ENCODE measurements at places on chromosomes 6 and 20.

- DNase-seq: no peak
These were observed 2.5 kb downstream of the ZSCAN26 start for GRCh38 chr6:28269492-28269891.

- no peak for DNase-seq
These were observed 8.5 kb downstream of the SYNGAP1 start for GRCh38 chr6:33428224-33428965.

DNA sequence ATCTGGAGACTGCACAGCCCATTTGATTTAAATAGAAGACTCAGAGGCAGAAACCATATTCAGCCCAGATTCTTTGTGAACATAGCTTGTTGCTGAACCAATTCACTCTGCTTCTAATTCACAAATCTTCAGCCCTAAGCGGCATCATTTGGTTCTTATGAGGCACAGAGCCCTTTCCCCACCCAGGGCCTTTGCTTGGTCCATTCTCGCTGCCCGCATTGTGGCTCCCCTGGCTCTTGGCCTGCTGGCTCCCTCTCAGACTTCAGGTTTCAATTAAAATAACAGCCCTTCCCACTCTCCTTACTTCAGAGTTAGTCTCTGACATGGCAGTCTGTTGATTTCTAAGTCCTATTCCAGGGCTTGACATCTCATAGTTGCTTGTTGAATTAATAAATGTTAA lies 9.4 kb upstream of the TMEM14A start:
- DNase-seq: no peak

GRCh38 chr20:63563225-63563935 lies 9.4 kb downstream of the FNDC11 start:
- DNase-seq: no peak

- no peak for DNase-seq
These were observed 36.7 kb upstream of the CHD6 start for GRCh38 chr20:41654884-41655283.

GRCh38 chr6:8785223-8785622 lies 349.9 kb upstream of the SLC35B3 start:
- no peak for DNase-seq

DNA sequence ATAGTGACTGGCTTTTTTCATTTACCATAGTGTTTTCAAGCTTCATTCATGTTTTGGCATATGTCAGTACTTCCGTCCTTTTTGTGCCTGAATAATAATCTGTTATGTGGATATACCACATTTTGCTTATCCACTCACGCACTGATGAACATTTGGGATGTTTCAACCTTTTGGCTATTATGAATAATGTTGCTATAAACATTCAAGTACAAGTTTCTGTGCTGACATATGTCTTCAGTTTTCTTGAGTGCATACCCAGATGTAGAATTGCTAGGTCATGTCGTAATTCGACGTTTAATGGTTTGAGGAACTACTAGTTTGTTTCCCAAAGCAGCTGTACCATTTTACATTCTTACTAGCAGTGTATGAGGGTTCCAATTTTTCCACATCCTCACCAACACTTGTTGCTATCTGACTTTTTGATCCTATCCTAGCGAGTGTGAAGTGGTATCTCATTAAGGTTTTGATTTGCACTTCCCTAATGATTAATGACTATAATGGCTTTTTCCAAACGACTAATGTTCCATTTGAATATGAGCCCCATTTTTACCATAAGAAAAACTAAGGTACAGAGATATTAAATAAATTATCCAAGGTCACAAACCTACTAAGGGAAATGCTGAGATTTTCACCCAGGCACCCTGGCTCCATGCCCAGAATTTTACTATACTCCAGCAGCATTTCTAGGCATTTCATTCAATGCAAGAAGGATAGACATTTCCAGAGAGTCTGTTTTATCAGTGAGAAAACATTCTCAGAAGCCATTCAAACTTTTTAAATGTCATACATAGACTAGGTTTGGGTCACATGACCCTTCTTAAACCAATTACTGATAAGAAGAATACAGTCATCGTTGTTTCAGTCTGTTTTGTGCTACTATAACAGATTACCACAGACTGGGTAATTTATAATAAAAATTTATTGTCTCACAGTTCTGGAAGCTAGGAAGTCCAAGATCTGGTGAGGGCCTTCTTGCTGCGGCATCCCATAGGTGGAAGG lies 71.1 kb upstream of the RUNX2 start:
- DNase-seq: no peak

DNA sequence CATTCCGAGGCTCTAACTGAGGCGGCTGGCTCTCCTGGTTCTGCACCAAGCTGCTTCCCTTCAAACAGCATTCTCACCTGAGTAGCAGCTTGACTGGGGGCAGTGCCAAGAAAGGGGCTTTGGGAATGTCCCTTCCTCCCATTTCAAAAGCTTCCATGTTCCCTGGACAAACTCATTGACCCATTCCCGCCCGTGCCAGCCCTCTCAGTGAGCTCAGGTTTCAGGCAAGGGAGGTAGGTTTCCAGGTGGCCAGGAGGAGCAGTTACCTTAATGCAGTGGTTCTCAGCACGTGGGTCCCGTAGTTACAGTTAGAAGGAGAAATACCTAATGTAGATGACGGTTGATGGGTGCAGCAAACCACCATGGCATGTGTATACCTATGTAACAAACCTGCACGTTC lies 135.2 kb downstream of the ELOVL4 start:
- DNase-seq: no peak

- no peak for DNase-seq
These were observed 102.9 kb upstream of the BMP2 start for GRCh38 chr20:6664574-6664973.

DNA sequence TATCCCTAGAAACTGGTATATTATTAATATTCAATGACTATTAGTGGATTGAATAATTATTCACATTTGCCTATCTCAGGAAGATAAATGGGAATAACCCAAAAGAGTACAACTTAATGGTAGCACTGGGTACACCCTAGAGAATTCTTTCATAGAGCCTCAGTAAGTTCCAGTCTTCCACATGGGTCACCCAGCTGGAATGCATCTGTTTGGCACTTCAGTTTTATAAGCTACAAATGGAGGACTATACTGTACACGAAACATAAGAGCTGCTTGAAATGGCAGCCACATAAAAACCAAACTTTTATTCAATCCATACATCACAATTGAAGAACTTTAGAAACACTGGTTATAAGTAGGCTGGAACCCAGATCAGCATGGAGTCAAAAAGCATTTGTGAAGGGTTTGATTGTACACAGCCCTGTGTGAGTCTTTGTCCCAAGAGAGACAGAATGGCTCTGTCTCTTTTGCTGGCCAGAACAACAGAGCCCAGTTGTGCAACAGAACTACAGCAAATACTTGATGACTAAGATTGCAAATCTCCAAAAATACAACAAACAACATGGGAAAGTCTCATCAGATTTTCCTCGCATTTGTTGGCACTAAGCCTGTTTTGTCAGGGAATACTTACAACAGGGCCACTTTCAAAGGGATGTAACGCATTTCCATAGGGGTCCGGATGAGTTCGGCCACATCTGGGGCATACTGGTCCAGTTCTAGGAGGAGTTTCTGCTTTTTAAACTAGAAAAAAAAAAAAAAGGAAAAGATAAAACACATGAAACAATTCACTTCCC lies 39.5 kb downstream of the PIGU start:
- peak; percentile 58 for DNase-seq

DNA sequence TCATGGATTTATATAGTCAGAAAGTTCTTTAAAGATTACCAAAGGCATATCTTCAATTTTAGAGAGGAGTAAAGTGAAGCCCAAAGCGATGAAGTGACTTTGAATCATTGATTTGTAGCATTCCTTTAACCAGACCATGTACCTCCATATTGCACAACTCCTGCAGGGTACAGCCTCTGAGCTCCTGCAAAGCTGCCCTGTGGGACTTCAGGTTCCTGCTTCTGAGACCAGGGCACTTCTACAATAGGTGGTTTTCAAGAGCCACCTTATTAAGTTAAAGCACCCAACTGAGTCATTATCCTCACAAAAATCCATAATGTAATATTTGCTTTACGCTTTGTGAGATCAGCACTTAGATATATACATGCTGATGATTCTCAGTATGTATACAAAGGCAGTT lies 270.7 kb upstream of the RGS17 start:
- no peak for DNase-seq

GRCh38 chr6:141735126-141735525 lies 397.6 kb upstream of the GJE1 start:
- DNase-seq: no peak

DNA sequence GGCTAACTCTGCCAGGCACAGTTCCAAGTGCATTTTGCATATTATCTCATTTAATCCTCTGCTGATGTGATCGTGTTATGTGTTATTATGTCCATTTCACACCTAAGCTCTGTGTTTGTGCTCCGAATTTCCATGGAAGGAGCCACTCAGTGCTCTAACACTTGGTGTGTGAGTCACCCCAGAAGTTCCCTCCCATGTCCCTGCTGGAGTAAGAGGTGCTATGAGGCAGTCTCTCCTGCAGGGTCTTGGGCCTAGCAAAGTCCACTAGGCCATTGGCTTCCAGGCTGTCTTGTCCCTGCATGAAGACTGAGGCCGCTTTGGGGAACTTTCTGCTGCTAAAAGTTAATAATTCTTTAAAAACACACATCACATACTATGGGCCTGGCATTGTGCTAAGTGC lies 405.9 kb upstream of the SULF2 start:
- DNase-seq: no peak

DNA sequence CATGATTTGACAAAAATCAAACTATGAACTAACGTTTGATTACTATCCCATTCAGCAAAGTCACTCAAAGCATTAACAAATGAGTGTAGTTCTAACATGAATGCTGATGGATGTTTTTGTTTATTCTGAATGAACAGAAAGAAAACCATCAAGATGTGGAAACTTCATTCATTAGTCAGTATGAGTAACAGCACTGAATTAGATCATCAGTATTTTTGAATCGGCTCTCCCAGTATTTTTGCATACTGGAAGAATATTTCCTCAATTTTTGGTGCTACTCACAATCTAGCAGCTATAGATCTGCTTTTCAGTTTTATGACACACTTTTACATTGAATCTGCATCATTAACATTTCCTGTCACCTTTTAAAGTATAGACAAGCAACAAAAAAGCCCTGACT lies 63.8 kb upstream of the CD83 start:
- DNase-seq: no peak

GRCh38 chr6:22892452-22892851 lies 323.1 kb downstream of the HDGFL1 start:
- no peak for DNase-seq

DNA sequence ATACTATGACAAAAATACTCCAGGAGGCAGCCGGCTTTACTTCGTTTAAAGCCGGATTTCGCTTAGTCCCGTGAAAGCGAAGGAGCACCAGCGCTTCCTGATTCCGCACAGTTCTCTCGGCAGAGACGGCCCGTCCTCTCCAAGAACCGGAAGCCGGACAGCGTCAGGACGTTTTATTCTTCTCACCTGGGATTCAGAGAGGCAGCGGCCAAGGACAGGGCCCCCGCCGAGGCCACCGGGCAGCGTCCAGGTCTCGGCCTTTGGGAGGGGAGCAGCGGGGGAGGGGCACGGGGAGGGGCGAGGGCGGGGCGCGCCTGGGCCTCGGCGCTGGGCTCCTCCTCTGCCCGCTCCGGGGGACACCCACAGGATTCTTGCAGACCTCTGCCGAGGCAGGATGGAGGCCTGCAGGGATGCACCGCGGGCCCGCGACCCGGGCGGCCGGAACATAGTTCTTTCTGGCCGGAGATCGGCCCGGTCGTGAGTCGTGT lies 2.8 kb upstream of the DIDO1 start:
- no peak for DNase-seq

DNA sequence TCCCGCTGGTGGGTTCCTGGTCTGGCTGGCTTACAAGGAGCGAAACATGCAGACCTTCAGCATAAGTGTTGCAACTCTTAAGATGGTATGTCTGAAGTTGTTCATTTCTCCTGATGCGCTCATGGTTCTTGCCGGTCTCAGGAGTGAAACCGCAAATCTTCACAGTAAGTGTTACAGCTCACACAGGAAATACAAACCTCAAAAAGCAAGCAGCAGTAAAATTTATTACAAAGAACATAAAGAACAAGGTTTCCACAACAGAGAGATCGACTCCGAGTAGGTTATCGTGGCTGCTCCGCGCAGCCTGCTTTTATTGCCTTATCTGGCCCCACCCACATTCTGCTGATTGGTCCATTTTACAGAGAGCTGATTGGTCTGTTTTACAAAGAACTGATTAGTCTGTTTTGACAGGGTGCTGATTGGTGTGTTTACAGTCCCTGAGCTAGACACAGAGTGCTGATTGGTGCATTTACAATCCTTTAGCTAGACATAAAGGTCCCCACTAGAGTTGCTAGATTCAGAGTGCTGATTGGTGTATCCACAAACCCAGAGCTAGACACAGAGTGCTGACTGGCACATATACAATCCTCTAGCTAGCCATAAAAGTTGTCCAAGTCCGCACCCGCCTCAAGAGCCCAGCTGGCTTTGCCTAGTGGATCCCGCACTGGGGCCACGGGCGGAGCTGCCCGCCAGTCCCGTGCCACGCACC lies 39.2 kb downstream of the TRIM27 start:
- no peak for DNase-seq

GRCh38 chr6:60952500-60952899 lies 1333.5 kb downstream of the KHDRBS2 start:
- no peak for DNase-seq

DNA sequence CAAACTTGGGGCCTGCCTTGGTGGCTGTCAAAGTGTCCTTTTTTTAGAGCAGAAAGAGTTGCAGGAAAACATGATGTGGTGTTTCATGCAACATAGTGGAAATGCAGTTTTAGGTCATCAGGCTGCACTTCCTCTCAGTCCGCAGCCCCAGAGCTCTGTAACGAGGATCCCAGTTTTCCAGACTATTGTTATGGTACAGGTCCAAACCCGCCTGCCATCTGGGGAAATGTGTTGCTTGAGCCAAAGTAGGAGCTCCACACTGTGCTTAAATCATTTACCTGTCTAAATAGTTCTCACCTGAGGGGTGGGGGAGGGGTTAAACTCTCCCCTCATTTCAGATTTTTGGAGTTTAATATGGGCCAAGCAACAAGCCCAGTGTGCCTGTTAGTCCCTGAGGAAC lies 59.8 kb downstream of the GOPC start:
- DNase-seq: no peak

GRCh38 chr6:125193208-125193607 lies 39.6 kb downstream of the TPD52L1 start:
- no peak for DNase-seq

DNA sequence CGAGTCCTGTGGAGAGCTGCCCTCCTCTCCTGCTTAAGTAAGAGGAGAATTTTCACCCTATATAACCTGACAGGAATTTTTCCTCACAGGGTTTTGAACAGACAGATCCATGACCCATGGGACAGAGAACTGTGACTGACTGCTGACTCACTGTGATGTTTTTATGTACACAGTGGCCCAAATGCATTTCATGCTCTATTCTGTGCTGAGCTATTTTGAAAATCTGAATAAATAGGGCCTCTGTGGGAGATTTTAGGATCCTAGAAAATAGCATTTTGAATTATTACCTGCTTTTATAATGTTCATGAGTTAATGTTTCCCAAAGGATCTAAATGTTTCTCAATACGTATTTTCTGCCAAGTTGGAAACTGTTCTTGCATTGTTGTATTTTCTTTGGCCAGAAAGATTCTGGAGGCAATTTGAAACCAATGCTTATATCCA lies 577.4 kb downstream of the HTR1B start:
- DNase-seq: no peak

All from C1 segment of cervical spinal cord (tissue), 14 donors.